Left ventricle myocardium inferior (tissue), 1 donor: ENCODE measurements at places on chromosomes 4 and X. TPM values are rescaled to one million over a fixed set of nuclear protein-coding genes. Genes with fewer than 3 reads are reported as not detected.
A peak's percentile ranks its signal among the peaks of the same experiment; 100 is the strongest.

RPL9 gene
- total RNA-seq: 763 TPM

MGAT4D gene
- not detected for total RNA-seq

JCHAIN gene
- total RNA-seq: 6.9 TPM

PCDH11X gene
- total RNA-seq: 0.08 TPM

HGFAC gene
- total RNA-seq: 0.80 TPM

ERCC6L gene
- not detected for total RNA-seq

DNA sequence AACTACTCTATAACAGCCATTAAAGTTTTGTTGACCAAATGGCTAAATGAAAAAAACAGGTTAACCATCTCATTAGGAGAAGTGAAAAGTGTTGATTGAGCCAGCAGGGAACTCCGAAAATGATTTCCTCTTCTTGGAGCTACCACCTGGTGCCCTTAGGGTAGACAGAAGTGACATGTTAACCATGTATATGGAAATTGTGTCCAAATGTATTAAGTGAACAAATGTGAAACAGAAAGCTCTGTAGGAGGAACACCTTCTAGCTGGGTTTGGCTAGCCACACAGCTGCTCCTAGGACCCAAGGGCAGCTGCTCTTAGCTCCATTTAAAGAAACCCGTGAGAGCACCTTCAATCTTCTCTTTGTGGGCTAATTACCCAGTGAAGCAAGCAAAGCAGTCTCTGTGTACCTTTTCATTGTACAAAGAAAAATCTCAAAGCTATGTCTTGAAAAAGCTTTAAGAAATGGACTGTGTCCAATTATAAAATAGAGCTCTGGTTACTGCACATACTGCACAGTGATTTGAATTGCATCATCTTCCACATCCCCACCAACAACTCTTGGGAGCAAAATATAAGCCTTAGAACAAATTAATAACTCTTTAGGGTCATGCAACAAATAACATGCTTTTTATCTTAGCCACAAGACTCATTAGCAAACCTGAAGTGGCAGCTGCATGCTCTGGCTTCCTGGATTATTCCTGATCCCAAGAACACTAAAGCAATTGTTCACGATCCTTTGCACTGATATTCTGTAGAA, 59.2 kb upstream of the PARM1 start:
- H3K27ac ChIP-seq: no peak overlapping the region
- no peak for DNase-seq
- H3K4me1 ChIP-seq: peaks cover 6% of the 10 kb centered on the region
- no peak overlapping the region for H3K4me3 ChIP-seq

DNA sequence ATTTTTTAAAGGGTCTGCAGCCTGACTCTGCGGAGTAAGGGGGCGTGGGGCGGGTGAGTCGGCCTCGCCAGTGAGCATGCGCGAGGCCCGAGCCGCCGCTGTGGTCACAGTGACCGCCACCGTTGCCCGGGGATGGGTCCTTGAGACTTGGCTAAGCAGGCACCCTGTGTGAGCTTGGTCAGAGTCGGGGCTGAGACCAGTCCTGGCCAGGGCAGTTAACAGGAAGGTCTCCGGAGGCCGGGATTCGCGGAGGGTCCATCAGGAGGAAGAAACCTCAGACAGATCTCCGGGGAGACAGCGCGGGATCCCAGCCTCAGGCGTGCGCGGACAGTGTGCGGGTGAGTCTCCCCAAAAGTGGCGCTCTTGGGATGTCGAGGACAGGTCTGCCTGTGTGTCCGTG, 1384.4 kb upstream of the PCDH10 start:
- DNase-seq: no peak
- H3K36me3 ChIP-seq: no peaks in the 10 kb centered on the region
- no peaks in the 10 kb centered on the region for H3K4me1 ChIP-seq
- H3K27ac ChIP-seq: no peak overlapping the region
- H3K27me3 ChIP-seq: no peaks in the 10 kb centered on the region

DNA sequence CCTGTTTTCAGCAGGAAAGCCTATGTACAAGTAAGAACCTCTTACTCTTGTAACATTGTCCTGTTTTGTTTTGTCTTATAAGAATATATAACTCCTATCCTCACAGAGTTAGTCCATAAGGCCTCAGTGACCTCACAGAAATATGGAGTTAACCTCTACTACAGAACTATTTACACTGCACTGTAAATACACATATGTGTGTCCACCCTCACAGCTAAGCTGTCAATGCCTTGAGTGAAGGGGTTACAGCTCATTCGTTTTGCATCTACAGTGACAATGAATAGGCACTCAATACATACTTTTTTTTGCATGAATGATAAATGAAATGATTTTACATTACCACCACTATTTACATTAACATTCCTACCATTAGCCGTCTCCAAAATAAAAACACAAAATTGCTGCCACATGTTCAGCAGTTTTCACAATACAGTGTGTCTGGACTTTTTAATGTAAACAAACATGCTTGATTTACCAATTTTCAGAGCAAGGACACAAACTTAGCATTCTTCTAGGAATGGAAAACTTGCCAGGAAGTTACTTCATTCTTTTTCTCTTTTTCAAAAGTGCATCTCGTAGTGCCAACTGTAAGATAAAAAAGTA, 9.5 kb upstream of the NAAA start:
- no peak overlapping the region for H3K27ac ChIP-seq
- no peaks in the 10 kb centered on the region for H3K27me3 ChIP-seq
- H3K4me1 ChIP-seq: no peaks in the 10 kb centered on the region
- no peak overlapping the region for H3K4me3 ChIP-seq

DNA sequence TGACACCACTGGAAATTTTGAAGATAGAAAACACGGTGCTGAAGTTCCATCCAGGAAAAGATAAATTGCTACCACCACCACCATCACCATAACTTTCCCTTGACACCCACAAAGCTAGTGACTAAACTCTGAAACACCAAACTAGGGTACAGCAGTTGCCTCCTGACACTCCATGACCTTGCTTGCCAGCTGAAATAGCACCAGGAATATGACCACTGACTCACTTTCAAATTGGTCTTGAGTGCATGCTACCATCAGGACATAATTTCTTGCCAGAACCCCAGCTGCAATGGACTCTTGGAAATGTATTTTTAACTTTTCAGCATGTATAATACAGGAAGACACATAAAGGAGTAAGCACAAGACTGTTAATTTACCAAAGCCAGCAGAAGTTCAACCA, 283.3 kb downstream of the CENPC start:
- no peak for DNase-seq
- no peaks in the 10 kb centered on the region for H3K36me3 ChIP-seq
- H3K27ac ChIP-seq: no peak overlapping the region
- no peaks in the 10 kb centered on the region for H3K27me3 ChIP-seq

DNA sequence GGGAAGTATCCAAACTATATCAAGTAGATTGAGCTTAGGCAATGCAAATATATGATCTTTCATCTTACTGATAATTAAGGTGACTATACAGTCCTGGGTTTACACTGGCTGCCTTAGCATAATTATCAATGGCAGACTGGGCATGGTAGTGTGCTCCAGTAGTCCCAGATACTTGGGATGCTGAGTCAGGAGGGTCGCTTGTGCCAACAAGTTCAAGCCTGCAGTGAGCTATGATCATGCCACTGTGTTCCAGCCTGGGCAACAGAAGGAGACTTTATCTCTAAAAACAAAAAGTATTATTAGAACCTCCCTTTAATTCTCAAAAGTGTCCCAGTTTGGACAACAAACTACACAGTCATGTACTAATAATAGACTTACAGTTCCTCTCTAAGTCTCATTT, 99.4 kb upstream of the RASGEF1B start:
- H3K27me3 ChIP-seq: no peaks in the 10 kb centered on the region
- no peak overlapping the region for H3K27ac ChIP-seq
- H3K36me3 ChIP-seq: no peaks in the 10 kb centered on the region
- H3K4me3 ChIP-seq: no peak overlapping the region
- H3K4me1 ChIP-seq: peaks cover 7% of the 10 kb centered on the region
- no peak for DNase-seq

- DNase-seq: peak; percentile 26
- H3K4me1 ChIP-seq: peaks cover 42% of the 10 kb centered on the region
- H3K27ac ChIP-seq: peak overlapping the region; percentile 70
- no peaks in the 10 kb centered on the region for H3K27me3 ChIP-seq
These were observed 70.8 kb downstream of the PPARGC1A start for GRCh38 chr4:23819041-23819511.

GRCh38 chrX:56763556-56764152, 34.6 kb downstream of the NBDY start:
- no peak overlapping the region for H3K27ac ChIP-seq
- H3K36me3 ChIP-seq: no peaks in the 10 kb centered on the region
- no peaks in the 10 kb centered on the region for H3K27me3 ChIP-seq
- peaks cover 27% of the 10 kb centered on the region for H3K4me1 ChIP-seq
- H3K4me3 ChIP-seq: no peak overlapping the region

- no peaks in the 10 kb centered on the region for H3K27me3 ChIP-seq
- H3K4me3 ChIP-seq: no peak overlapping the region
- DNase-seq: no peak
- no peaks in the 10 kb centered on the region for H3K36me3 ChIP-seq
These were observed 38.4 kb upstream of the PDLIM3 start for GRCh38 chr4:185573651-185574199.

DNA sequence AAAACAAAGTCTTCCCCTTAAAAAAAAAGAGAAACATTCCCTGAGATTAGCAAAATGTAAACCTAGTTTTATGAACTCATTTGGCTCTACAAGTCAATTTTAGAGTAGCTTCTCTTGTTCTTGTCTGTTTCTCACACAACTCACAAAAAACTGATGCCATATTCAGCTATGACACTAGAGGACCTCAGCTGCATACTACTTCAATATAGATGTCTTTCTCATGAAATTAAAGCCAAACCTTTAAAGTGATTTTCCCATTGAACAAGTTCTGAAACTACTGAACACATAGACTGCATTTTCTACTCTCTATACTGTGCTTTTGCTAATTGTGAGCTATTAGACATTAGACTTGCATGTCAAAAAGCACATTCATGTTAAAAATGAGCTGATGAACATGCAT, 49.8 kb downstream of the TBCK start:
- H3K4me1 ChIP-seq: peaks cover 13% of the 10 kb centered on the region
- H3K36me3 ChIP-seq: no peaks in the 10 kb centered on the region
- H3K4me3 ChIP-seq: no peak overlapping the region
- H3K27me3 ChIP-seq: no peaks in the 10 kb centered on the region

DNA sequence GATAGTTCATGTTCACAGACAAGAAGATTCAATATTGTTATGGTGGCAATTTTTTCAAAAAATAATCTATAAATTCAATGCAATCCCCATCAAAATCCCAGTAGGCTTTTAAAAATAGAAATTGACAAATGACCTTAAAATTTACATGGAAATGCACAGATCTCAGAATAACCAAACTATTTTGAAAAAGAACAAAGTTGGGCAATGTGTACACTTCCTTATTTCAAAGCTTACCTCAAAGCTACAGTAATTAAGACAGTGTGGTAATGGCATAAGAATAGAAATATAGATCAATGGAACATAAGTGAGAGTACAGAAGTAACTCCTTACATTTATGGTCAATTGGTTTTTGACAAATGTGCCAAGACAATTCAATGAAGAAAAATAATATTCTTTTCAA, 39.0 kb downstream of the FRMD7 start:
- DNase-seq: no peak
- H3K27ac ChIP-seq: no peak overlapping the region
- H3K4me3 ChIP-seq: no peak overlapping the region

- no peaks in the 10 kb centered on the region for H3K36me3 ChIP-seq
- no peaks in the 10 kb centered on the region for H3K27me3 ChIP-seq
- no peak for DNase-seq
- no peak overlapping the region for H3K27ac ChIP-seq
- no peak overlapping the region for H3K4me3 ChIP-seq
These were observed 23.9 kb downstream of the APOO start for GRCh38 chrX:23883737-23884354.

GRCh38 chr4:85831647-85832046, 356.7 kb downstream of the ARHGAP24 start:
- no peaks in the 10 kb centered on the region for H3K36me3 ChIP-seq
- no peak overlapping the region for H3K27ac ChIP-seq
- H3K4me3 ChIP-seq: no peak overlapping the region

GRCh38 chr4:54446581-54446980, 211.2 kb upstream of the KIT start:
- no peaks in the 10 kb centered on the region for H3K4me1 ChIP-seq
- H3K27ac ChIP-seq: no peak overlapping the region
- H3K36me3 ChIP-seq: no peaks in the 10 kb centered on the region
- DNase-seq: no peak
- H3K27me3 ChIP-seq: no peaks in the 10 kb centered on the region
- no peak overlapping the region for H3K4me3 ChIP-seq

GRCh38 chr4:168569066-168569930, 72.4 kb downstream of the PALLD start:
- H3K27ac ChIP-seq: peak overlapping the region; percentile 59
- H3K27me3 ChIP-seq: no peaks in the 10 kb centered on the region
- no peaks in the 10 kb centered on the region for H3K36me3 ChIP-seq
- peaks cover 58% of the 10 kb centered on the region for H3K4me1 ChIP-seq

DNA sequence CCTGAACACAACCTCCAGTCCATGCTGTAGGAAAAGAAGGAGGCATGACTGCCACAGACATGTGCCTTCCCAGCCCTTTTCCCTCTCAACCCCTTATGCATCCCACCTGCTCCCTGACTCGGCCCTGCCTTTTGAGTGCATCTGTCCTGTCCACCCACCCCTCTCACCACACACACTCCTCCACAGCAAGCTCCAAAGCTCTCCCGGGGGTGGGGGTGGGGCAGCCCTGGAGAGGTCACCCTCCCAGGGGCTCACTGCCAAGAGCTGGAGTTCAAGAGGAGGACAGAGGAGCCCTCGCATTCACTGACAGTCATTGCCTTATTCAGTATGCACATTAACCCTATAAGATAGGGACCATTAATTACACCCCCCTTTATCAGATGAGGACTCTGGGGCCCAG, 46.6 kb upstream of the MAMLD1 start:
- no peaks in the 10 kb centered on the region for H3K36me3 ChIP-seq
- peak; percentile 22 for DNase-seq
- H3K4me3 ChIP-seq: no peak overlapping the region
- no peaks in the 10 kb centered on the region for H3K27me3 ChIP-seq

- H3K27me3 ChIP-seq: peaks cover 77% of the 10 kb centered on the region
- H3K27ac ChIP-seq: no peak overlapping the region
- no peak for DNase-seq
- H3K4me1 ChIP-seq: peaks cover under 1% of the 10 kb centered on the region
These were observed 4.5 kb upstream of the PPP2R2C start for GRCh38 chr4:6476893-6477292.

DNA sequence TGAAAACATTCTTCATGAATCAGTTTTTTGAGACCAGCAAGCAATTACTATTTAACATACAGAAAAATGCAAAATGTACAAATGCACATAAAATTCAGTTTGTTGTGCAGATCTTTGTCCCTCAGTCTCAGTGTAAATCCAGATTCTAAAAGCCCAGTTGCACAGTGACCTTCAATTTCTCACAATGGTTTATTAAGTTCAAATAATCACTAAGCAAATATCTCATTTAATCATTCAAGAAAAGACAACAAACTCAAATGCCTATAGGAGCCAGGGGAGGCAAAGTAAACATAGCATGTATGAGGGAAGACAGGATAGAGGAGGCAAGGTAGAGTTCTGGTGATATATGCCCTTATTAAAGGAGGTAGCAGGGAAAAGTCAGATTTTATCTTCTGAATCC, 82.8 kb downstream of the PPP3CA start:
- no peaks in the 10 kb centered on the region for H3K36me3 ChIP-seq
- H3K27ac ChIP-seq: no peak overlapping the region
- DNase-seq: no peak
- no peaks in the 10 kb centered on the region for H3K27me3 ChIP-seq
- no peak overlapping the region for H3K4me3 ChIP-seq

- no peaks in the 10 kb centered on the region for H3K27me3 ChIP-seq
- H3K4me3 ChIP-seq: no peak overlapping the region
- peaks cover 51% of the 10 kb centered on the region for H3K36me3 ChIP-seq
- peaks cover 17% of the 10 kb centered on the region for H3K4me1 ChIP-seq
- DNase-seq: no peak
These were observed 30.8 kb downstream of the TRMT44 start for GRCh38 chr4:8471211-8471875.
